Stimulated activated CD8-positive, alpha-beta memory T cell treated with anti-CD3 and anti-CD28 coated beads, Interleukin-7, amount 100 ng/mL, for 4 hours (primary cell): ENCODE measurements at places on chromosomes 3 and 15.
A peak's percentile ranks its signal among the peaks of the same experiment; 100 is the strongest.

DNA sequence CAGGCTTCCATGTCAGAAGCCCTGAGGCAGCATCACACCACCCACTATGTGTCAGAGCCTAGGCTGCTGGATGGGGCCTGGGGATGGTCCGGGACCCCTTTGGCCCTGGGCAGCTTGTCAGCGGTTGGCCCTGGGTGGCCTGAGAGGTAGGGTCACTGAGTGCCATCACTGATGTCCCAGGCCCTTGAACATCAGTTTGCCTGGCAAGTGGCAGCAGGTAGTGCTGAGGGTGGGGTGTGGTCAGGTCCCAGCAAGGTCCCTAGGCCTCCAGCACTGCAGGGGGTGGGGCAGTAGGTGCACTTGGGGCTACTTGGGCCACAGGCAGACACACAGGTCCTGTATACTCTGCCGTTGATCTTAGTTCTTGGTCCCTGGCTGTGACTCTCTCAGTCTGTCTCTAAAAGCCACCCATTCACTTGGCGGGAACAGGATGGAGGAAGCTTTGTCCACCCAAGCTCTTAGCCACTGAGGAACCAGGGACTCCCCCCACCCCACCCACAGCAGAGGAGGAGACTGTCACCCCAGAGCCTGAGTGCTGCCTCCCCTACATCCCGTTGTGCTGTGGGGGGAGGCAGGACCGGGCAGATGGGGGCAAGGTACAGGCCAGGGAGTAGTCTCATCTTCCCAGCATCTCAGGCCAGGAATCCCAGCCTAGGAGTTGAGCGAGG, 5.8 kb downstream of the GNAI2 start:
- DNase-seq, result no peak

GRCh38 chr15:40146037-40146436, 14.8 kb upstream of the BUB1B start:
- DNase-seq, result no peak

GRCh38 chr3:40602778-40603385, 78.1 kb downstream of the ZNF621 start:
- no peak for DNase-seq

DNA sequence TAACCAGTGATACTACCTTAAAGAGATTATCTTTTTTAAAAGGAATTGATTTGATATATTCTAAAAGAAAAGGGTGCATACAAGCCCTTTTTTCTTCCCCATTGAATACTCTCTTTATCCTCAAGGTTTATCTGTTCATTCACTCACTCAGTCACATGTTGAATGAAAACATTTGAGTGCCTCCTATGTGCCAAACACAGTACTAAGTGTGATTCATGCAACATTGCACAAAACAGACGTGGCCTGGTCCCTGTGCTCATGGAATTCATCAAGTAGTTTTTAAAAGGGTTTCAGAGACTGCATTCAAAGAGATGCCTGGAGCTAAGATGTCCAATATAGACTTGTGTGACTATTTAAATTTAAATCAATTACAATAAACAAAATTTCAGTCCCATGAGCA, 462.2 kb upstream of the MDFIC2 start:
- DNase-seq, result no peak

- no peak for DNase-seq
Measured at GRCh38 chr3:18446149-18446825, 21.1 kb upstream of the SATB1 start.

GRCh38 chr15:90388462-90389380, 679 bp downstream of the IQGAP1 start:
- DNase-seq, result peak; percentile 41

DNA sequence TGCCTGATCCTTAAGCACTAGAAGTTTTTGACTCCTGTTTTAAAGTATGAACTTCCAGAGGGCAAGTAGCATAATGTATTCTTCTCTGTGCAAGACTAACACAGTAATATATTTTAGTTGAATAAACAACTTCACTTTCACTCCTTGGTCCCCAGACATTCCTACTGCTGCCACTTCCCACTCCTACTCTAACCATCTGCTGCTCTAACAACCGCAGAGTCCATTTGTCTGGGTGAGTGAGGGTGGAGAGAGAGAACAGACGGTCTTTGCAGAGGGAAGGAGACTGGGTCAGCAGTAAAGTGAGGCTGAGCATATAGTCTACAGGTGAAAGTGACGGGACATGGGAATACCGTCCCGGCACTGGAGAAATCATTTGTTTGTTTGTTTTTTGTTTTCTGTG, 301.0 kb upstream of the SLCO3A1 start:
- DNase-seq, result no peak

GRCh38 chr3:71358243-71358642, 225.3 kb downstream of the FOXP1 start:
- no peak for DNase-seq

DNA sequence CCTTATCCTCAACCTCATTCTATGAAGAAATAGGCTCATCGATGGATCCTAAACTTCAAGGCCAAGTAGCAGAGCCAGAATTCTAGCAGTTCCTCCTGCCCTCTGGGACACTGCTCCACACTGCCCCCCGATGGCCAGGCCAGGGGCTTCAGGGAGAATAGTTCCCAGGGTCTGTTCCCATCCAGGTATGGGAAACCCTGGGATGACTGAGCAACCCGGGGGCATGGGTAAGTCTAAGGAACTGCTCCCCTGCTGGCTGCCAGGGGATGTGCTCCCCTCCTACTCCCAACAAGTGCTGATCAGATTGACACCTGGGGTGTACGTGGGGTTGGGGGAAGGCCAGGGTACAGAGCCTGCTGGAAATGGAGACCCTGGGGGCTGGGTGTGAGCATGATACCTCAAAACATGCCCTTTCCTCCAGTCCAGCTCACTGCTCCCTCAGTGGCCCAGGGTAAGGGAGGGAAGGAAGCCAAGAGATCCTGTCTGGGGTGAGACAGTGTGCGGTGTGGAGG, 7.6 kb downstream of the ULK3 start:
- DNase-seq, result no peak

DNA sequence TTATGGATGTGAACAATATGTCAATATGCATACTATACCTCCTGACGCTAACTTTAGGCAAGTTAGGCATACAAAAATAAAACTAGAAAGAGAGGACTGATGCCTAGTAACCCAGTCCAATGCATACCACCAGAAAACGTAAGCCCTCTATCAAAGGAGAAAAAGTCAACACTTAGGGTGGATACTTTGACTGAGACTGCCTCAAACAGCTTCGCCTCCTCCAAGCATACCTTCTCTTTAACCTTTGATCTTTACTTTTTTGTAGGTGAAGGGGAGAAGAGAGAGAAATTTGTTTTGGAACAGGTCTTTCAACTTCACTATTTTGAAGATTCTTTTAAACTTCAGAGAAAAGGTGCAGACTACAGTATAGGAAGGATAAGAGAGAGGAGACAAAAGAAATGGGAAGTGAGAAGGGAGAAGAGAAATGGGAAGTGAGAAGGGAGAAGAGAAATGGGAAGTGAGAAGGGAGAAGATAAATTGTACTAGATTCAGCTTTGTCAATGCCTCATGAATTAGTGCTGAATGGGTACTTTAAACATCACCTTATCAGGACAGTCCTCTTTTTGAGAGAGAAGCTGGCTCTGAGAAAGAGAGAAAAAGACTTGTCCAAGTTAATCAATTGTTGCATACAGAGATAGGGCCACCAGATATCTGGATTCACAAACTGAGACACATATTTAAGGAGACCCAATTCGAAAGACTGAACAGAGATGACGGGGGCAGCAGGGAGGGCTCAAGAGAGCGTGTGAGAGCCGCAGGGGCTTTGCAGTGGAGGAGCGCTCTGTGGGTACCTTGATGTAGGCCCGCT, 1.0 kb downstream of the P3H2 start:
- DNase-seq, result no peak

DNA sequence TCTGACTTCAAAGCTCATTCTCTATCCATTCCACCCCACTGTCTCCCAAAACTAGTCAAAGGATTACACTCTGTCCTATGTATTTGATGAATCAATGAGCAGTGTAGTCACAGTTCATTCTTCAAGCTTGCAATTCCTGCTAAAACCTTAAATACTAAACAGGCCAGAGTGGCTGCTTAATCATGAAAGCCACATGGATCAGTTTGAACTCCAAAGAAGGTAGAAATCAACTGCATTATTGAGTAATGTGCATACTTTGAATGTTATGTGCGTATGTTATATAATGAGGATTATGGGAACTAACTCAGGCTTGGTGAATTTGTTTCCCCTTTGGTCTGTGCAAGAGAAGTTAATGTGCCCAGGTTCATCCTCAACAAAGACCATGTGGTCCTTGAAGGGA, 45.4 kb downstream of the PRICKLE2 start:
- no peak for DNase-seq

GRCh38 chr3:111351334-111351733, 190.7 kb upstream of the CD96 start:
- no peak for DNase-seq

GRCh38 chr3:186493525-186494255, 50.5 kb downstream of the CRYGS start:
- DNase-seq, result no peak

- no peak for DNase-seq
Measured at GRCh38 chr3:151964743-151965142, 91.3 kb downstream of the SUCNR1 start.

DNA sequence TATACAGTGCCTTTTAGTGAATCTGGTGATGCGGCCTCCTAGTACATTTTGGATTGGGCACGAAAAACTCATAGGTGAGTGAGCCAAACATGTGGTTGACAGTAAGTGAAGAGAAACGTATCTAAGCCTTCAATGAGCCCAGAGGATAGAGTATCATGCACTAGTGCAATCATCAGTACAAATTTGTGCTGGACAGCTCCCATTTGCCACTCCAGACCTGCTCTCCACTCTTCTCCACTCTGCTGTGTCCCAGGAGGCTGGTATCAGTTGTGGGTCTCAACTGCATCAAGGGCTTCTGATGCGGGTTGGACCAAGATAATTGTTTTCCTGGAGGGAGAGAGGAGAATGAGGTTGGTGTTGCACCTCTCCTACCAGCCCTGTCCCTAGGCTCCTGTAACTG, 9.1 kb upstream of the RASGRF1 start:
- no peak for DNase-seq

DNA sequence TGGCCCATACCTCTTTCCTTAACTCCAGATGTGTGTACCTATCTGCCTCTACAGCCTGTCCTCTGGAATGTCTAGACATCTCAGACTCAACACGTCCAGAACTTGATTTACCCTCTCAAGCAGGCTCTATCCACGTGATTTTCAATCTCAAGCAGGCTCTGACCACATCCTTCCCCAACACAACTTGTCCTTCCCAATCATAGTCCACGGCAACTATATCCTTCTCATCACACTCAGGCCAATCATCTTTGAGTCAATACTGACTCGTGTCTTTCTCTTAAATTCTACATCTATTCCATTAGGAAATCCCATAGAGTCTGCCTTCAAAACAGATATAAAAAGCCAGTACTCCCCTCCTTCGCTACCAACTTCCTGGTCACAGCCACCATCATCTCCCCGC, 70.4 kb downstream of the FOXP1 start:
- no peak for DNase-seq

GRCh38 chr3:146542978-146543377, 1.4 kb downstream of the PLSCR1 start:
- DNase-seq, result no peak

- no peak for DNase-seq
Measured at GRCh38 chr3:105214590-105214989, 152.1 kb upstream of the ALCAM start.

DNA sequence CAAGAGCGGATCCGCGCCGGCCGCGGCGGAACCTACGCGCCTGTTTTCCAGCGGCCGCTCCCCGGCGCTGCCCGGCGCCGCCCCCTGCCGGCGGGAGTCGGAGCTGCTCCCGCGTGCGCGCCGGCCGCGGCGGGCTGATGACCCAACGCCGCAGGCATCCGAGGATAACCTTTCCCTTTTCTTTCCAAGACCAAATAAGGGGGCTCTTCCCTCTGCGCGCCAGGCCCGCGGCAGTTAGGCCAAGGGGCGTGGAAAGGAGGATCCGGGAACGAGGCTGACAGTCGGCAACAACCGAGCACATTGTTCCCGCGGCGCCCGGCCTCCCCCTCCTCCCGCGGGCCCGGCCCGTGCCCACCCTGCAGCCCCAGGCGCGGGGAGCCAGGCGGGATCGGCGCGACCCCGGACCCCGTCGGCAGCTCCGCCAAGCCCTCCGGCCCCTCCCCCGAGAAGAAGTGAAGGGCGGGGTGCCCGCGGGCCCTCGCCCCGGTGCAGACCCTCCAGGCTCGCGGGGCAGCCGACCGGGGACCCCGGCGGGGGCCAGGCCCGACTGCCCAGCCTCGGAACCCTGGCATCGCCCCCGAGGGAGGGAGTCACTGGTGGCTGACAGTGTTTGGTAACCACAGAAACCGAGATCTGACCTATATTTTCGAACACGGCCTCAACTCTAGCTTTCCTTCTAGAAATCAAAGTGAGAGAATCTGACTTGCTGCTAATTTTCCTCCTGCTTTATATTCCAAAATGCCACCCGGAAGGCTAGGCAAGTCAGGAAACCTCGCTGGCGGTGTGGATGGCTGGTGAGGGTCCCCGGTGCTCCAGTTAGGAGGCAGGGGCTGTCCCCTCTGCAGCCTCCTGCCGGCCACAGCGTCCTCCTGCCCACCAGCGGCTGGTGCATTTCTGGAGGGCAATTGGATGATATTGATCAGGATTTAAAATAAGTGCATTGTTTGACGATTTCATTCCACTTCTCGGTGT, 45.6 kb upstream of the SYNM start:
- peak; percentile 27 for DNase-seq

DNA sequence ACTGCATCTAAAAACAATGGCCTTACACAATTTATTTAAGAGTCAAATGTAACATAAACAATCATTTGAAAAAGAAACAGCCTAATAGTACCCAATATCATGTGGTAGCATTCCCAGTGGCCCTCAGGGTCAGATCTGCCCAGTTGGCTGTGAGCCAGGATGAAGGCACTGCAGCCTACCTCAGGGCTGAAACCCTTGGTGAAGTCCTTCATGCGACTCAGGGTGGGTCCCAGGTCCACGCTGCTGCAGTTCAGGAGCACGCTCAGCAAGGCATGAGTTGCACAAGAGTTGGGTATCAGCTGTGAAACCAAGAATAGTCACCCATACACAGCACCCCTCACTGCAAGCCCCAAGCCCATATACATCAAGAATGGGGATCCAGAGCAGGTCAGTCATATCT, 37.1 kb downstream of the SEMA3G start:
- DNase-seq, result no peak

- no peak for DNase-seq
Measured at GRCh38 chr3:120552184-120553172, 43.7 kb upstream of the NDUFB4 start.

- DNase-seq, result no peak
Measured at GRCh38 chr3:117407317-117407716, 697.7 kb downstream of the TUSC7 start.

GRCh38 chr3:20984594-20985205, 766.3 kb downstream of the ZNF385D start:
- DNase-seq, result no peak

- no peak for DNase-seq
Measured at GRCh38 chr3:171646357-171647133, 163.7 kb downstream of the PLD1 start.

DNA sequence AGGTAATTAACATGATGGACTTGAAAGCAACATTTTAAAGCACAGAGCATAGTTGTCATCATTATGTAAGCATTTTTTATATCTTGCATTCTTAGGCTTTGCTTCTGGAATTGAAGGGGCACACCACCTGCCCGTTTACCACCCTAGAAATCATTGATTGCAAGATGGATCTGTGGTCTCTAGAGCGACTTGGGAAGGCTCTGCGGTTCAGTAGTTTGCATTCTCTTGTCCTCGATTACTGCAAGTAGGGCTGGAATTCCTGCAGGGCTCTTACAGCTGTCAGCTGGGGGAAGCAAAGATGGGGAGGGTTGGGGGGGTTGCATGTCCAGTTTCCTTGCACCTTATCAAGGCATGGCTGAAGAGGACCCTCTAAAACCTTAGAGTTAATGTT, 56.7 kb upstream of the RNF7 start:
- no peak for DNase-seq

- DNase-seq, result no peak
Measured at GRCh38 chr3:140842984-140843649, 98.5 kb upstream of the SLC25A36 start.
